Hematopoietic multipotent progenitor cell treated with erythropoietin and hydrocortisone succinate and interleukin-3 and kit ligand, for 6 days (in vitro differentiated cells): ENCODE measurements at places on chromosomes 4 and X.

- DNase-seq, result no peak
These were observed 1.8 kb downstream of the ACOX3 start for GRCh38 chr4:8438743-8439142.

- no peak for DNase-seq
These were observed 31.6 kb downstream of the CTBP1 start for GRCh38 chr4:1217366-1217765.

DNA sequence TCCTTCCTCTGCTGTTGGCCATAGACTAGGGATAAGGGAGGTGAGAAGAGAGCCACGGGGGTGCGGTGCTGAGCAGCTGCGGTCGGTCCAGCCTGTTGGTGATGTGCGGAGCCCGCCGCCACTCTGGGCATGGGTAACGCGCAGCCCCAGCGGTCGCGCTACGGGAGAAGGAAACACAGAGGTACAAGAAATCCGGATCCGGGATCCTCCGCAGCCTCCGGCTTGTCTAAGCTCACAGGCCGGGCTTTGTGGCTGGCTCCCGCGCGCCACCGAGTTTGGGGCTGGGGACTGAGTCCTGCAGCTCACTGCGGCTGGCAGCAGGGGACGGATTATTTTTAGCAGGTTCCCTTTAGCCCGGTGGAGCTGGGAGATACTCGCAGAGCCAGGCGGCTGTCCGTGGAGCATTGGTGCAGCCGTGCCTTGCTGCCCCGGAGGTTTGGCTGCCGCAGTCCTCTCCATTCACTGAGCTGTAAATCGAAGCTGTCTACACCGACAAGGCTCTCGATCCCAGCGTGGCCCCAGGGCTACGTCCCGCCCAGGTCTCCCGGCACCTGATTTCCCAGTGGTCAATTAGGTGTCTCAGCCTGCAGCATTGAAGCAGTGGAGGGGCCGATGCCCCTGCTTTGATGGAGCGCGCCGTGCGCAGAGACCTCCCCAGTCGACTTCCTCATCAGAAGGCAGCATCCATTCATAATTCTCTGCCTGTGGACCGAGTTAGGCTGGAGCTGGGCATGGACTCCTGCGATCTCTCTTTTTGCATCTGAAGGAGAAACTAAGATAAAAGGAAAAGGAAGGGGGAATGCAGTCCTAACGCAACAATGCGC, 81.9 kb upstream of the SCML1 start:
- no peak for DNase-seq

DNA sequence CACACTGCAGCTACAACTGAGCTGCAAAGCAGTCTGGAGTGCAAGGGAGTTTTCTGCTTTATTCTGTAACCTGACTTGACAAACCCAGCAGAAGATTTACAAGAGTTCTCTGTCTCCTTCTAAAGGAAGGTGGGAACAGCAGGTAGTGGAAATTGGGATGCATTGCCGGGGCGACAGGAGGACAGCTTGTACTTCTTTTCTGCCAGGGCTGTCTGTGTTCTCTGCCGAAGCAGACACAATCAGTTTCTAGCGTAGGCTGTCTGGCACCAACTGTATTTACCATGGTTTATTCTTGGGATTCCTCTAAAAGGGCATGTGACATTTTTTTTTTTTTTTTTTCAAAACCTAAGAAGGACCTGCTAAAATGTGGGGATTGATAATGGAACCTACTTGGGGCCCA, 190.8 kb upstream of the GK2 start:
- no peak for DNase-seq

DNA sequence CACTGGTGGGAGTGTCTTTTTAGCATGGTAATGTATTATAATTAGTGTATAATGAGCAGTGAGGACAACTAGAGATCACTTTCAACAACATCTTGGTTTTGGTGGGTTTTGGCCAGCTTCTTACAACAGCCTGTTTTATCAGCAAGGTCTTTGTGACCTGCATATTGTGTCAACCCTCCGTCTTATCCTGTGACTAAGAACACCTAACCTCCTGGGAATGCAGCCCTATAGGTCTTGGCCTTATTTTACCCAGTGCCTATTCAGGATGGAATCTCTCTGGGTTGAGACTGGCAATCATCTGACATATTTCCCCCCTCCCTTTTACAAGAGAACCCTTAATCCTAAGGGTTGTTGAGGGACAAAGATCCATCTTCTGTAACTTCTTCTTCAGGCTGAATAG, 21.9 kb upstream of the ADH4 start:
- no peak for DNase-seq
